ENCODE measurements at places on chromosomes 5 and 9.
A peak's percentile ranks its signal among the peaks of the same experiment; 100 is the strongest.

- no peak for DNase-seq
Observed at GRCh38 chr5:153670101-153670500, 179.6 kb downstream of the GRIA1 start.

- DNase-seq: no peak
Observed at GRCh38 chr5:173454361-173454735, 126.1 kb upstream of the STC2 start.

DNA sequence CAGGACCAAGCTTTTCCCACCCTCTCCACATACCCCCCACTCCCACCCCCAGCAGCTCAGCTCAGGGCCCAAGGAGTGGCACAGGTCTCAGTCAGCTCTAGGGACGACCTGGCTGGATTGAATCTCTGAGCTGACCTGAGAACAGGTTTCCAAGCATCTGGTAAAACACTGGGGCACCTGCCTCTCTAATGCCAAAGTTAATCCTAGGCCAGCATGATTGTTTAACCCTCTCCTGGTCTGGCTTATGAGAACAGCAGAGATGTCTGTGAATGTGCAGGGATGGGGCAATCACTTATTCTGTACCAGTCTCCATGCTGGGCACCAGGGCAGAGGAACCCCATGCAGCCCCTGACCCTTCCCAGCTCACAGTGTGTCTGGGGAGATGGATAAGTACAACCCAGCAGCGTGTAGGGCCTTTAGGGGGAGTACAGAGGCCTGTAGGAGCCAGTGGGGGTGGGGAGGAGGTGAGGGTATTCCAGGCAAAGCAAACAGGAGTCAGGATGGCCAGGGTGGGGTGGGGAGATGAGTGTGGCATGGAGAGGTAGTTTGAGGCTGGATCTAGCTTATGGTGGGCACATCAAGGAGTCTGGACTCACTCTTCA lies 678 bp upstream of the KIF12 start:
- no peak for DNase-seq

DNA sequence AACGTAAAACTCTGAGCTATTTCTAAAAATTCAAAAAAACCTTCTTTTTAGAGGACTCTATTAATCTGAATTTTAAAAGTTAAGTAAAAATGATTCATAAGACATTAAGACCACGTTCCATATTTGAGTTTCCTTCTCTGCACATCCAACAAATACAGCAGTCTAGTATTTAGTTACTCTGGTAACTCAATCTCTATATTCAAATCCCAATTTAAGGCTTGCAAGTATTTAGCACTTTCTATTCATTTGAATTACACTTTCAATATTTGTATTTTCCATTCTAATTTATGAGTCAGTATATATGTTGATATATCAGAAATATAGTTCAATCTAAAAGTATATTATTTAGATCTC lies 17.7 kb downstream of the RFX3 start:
- DNase-seq: no peak

GRCh38 chr9:28668158-28668557 lies 1094.9 kb upstream of the C9orf72 start:
- no peak for DNase-seq

DNA sequence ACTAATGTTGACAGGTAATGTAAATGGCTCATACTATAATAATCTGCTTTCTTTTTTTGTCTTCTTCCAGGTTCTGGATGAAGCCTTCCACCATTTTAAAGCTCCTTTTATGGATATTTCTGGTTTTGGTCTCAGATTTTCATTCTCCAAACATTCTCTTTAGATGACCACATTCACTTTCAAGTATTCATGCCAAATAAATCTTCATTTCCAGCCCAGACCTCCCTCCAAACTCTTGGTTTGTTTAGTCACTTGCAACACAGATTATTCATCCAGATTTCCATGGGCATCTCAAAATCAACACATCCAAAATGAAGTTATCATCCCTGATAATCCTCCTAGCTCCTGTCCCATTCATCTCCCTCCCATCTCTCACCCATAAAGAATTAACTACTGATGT lies 40.3 kb upstream of the SVEP1 start:
- DNase-seq: no peak

- DNase-seq: no peak
Observed at GRCh38 chr9:95512709-95513095, 4.1 kb downstream of the PTCH1 start.

DNA sequence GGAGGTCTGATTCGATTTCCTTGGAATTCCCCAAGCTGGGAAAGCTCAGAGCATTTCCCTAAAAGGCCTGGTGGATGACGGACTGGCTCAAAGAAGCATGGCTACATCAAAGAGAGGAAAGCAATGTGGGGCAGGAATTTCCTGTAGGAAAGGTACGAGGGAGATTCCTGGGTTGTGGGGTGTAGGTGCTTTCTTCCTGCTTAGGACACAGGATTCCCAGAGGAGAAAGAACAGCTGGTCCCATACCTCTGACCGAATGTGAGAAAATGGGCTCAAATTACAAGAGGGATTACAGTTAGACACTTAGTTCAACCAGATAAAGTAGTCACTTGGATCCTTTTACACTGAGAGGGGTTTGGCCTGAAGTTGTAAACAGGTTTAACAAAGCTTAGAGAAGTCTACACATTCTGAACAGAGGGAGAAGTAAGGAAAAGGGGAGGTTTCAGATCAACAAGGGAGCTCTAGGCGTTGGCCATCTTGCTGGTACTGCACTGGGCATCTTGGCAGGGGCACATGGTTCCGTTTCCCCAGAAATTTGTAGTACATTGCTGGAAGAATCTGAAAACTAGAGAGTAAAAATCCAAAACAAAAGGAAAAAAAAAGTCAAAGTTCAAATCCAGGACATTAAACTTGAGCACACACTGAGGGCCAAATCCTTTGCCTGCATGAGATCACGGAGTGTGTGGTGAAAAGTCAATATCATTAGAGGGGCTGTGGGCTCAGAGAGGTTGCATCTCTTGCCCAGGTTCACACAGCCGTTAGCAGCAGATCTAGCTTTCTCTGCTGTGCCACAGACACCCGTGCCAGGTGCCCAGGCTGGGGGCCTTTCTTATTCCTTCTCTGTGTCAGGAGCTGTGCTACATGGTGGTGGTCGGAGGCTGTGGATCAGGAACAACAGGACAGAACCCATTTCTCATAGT lies 171.3 kb downstream of the RGS3 start:
- DNase-seq: no peak

- no peak for DNase-seq
Observed at GRCh38 chr5:87653242-87653641, 240.5 kb upstream of the CCNH start.

- DNase-seq: no peak
Observed at GRCh38 chr5:55324815-55325418, 17.1 kb downstream of the MTREX start.

DNA sequence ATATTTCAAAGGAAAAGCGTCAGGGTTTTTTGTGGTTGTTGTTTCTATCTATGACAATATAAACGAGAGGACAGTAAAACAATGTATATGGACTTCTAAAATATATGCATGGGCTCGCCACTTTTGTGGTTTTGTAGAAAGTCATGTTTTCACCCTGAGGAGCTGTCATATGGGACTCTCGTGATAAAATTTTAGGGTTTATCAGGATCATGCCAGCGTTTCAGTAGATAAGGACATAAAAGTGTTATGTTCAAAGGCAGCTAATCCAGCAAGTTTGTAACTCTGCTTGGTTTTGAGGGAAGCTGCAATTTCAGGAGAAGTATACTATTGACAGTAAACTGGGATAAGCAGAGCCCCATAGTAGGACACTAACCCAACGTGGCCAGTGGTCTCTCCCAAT lies 120.3 kb downstream of the CDC42SE2 start:
- DNase-seq: no peak

DNA sequence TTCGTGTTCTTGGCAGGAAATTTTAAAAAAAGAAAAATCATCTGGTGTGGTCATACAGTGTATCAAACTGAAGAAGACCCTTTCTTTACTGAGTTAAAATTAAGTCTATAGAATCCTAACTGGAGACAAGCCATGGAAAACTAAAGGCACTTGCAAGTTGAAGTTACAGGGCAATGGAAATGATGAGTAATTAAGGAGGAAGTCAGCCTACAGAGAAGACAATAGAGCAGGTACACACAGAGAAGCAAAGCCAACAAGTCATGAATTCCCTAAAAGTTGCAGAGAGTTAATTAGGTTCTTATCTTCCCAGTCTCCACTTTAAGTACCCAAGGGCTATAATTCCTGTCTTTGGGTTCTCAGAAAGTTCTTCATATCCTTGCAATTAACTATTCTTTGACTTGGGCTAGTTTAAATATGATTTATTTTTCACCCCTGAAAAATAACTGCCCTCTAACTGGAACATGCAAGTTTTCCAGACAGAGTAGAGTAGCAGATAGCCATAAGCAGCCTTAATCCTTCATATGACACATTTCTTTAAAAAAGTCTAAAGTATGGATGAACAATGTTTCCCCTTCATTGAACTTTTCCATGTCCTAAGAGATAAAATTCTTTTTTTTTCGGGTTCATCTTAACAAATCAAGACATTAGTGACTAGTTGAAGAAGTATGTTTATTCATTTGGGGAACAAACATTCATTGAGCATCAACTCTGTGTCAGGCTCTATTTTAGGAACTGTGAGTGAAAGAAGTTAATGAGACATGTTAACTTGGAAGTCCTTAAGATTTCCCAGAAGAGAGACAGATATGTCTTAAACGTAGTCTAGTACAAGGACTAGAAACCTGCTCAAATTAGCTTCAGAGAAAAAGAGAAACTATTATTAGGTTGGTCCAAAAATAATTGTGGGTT lies 5.2 kb upstream of the ITGA2 start:
- no peak for DNase-seq

DNA sequence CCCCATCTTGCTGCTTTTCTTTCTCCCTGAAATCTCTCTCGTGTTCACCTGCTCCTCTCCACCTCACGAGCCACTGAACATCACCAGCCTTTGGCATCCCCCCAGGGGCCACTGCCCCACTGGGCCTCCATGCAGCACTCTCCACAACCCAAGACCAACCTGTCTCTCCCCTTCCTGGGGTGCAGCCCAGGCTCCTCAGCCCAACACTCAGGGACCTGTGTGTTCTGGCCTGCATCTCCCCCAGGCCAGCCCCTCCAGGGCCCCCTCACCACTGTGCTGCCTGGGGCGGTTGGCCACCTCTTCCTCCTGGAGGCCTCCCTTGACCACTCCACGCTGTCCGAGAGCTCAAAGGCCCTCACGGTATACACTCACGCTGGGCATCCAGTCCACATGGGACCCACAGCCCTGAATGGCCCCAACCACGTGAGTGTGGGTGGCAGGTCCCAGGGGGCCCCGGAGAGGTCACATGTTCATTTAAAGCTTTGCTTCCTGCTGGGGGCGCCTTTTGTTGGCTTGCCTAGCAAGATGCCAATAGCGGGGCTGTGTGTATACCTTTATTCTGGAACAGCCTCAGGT lies 453 bp upstream of the DOK3 start:
- no peak for DNase-seq

DNA sequence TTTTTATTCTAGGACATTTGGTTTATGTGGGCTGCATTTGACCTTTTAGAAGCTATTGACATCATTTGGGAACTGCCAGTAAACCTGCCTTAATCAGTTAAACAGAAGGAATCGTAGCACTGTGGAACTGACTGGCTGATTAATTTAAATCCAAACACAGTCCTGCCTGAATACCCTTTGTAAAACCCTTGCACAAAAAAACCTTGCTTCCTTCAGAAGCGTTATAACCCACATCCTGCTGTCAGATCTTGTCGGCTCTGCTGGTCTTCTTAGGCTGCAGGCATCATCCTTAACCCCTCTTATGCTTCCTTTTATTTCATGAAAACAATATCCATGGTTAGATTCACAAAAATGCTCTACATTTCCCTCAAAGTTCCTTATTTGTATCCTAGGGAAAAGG lies 46.3 kb downstream of the PAM start:
- no peak for DNase-seq

DNA sequence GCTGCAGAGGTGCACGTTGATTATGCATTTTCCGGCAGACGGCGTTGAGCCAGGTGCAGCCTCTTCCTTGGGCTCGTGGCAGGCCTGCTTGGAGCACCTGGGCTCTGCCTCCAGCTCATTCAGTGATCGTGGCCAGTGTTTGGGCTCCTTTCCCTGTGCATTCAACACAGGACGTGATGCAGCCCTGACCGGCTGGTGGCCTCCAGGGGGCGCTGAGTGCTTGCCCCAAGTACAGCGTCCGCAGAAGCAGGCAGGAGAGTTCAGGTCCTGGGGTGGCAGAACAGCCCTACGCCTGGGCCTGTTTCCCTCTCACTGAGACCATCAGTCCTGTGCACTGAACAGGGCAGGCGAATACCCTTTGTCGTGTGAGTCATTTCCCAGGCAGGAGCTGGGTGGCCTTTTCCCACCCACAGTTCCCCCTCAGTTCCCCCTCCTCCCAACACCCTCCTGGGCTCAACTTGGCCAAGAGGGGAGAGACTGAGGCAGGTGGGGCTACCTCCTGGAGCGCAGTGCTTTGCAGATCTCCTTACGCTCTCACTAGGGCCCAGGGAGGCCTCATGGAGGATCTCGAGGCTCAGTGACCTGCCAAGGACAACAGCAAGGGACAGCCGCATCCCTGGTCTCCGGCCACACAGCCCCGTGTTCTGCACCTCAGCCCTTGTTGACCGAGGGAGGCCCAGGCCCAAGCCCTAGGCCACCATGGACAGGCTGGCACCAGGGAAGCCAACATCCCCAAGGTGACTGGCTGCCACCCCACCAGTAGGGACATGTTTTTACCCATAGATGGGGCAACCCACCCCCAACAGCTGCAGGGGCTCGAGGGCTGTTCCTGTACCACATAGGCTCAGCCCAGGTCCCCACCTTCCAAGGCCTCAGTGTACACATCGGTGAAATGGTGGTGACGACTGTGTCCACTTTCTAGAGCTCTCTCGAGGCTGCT lies 52.9 kb downstream of the LRSAM1 start:
- DNase-seq: peak; percentile 81

DNA sequence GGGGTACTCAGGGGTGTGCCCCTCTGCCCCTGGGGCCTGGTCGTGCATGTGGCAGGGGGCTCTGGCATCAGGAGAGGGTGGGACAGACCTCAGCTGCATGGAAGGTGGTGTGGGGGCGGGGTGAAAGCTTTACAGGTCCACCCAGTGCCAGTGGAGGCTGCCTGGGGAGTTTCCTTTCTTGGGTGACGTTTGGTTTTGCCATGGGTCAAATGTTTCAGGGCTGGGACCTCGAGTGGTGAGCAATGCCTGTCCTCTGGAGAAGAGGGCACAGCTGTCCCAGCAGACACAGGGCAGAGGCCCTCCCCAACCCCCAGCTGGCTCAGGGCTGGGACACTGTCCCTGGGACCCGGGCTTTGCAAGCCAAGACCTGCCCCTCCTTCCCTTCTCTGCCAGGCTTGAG lies 3.6 kb downstream of the RXRA start:
- DNase-seq: no peak
